Posterior cingulate gyrus (tissue), 11 donors: ENCODE measurements at places on chromosomes 5 and 9.

DNA sequence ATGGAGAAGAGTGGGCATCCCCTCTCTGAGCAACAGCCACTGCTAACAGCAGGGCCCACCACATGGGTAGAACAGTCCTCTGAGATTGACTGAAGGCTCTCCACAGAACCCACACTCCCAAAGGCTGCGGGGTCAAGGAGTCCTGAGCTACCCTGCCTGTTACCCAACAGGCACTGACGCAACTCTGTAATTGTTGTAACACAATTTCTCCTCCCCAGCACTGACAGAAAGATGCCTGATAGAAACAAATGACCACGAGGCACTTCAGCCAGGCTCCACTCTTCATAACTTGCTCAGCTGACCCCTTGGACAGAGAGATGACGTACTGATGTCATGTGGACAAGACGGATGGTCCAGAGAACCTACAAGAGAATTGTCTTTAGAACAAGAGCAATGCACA, 220.7 kb downstream of the SPOCK1 start:
- DNase-seq, result no peak

DNA sequence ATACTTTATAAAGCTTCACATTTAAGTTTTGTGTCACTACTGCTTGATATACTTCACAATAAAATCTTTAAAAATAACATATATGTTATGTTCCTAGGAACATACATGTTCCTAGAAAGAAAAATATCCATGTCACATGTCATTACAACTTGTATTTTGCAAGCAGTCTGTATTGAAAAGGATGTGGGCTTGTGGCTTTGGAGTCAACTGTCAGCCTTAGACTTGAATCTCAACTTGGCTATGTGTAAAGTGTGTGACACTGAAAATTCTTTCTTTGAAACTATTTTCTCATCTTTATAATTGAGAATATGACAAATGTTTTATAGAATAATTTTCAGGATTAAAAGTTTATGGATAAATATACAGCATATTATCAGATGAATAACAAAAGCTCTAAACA, 273.1 kb downstream of the KIAA0825 start:
- no peak for DNase-seq

- DNase-seq, result no peak
Measured at GRCh38 chr5:115501464-115502210, 42.9 kb downstream of the FEM1C start.

- DNase-seq, result peak; percentile 47
Measured at GRCh38 chr9:98726735-98727134, 18.0 kb upstream of the GABBR2 start.

GRCh38 chr9:23636199-23636598, 189.8 kb downstream of the ELAVL2 start:
- no peak for DNase-seq

- DNase-seq, result no peak
Measured at GRCh38 chr5:122458278-122458872, 146.3 kb downstream of the SNCAIP start.

DNA sequence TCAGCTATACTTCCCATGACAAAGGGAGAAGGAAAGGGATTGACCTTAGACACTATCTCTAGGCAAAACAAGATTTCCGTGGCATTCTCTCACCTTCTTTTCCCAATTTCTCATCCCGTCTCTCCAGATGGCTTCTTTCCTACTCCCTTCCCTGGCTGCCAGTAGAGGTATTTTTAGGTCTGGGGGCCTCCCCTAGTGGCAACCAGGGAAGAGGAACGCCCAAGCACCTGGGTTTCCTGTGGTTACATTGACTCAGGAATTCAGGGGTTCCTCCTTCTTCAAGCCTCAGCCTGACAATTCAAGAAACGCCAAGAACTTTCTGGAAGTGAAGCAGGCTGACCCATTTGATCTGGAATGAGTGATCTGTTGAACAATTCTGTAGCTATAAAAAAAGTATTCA, 111.5 kb upstream of the OSMR start:
- DNase-seq, result no peak

GRCh38 chr5:153081385-153081784, 409.1 kb upstream of the GRIA1 start:
- no peak for DNase-seq

- DNase-seq, result no peak
Measured at GRCh38 chr9:93686127-93686879, 109.9 kb downstream of the PHF2 start.

GRCh38 chr5:174759091-174759490, 34.7 kb downstream of the MSX2 start:
- DNase-seq, result no peak

DNA sequence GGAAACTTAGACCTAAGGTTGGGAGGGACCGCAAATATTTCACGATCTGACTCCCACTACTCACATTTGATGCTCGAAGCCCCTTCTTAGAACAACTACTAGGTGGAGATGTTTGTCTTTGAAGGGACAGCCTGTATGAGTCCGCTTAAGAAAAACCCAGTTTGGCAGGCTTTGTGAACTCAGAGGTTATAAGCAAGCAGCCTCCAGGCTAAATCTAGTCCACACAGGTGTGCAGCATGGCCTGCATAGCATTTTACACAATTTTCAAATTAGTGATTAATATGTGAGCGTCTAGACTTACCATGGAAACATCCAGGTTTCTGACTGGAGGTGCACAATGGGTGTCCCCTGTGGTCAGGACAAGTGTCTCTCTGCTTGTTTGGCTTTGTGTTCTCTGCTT, 127.1 kb downstream of the KIF4B start:
- DNase-seq, result no peak

DNA sequence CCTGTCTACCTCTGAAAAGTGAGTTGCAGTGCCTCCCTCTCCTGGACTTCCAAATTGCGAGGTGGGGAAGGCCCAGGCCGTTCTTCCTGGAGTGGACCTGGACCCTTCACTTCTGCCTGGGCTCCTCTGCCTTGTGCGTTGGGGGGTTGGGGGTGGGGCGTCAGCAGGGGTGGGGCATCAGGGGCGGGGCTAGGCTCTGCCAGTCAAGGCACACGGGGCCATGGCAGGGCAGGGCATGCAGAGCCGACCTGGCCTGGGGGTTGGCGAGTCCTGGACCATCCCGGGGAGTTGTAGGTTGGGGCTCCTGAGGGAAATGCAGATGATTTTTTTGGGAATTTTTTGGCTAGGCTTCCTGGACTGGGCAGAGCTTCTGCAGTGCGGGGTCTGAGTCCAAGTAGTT, 87.1 kb downstream of the EHMT1 start:
- no peak for DNase-seq

- no peak for DNase-seq
Measured at GRCh38 chr5:142527234-142527633, 158.7 kb downstream of the FGF1 start.

DNA sequence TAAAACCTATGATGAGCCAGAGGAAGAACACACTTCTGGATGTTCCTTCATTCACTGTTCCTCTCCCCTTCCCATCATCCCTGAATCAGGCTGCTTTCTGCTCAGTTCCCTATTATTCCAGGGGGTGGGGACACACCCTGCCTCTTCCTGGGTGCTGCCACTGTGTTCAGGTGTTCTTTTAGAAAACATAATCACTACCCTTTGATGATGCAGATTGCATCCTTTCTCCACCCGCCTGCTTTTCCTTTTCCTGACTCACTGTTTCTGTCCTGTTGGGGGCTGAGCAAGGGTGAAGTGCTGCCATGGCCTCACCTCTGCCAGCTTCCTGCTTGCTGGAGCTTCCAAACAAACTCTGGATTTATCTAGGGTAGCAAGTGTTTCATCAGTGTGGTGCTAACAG, 331.9 kb upstream of the GRIA1 start:
- DNase-seq, result no peak

DNA sequence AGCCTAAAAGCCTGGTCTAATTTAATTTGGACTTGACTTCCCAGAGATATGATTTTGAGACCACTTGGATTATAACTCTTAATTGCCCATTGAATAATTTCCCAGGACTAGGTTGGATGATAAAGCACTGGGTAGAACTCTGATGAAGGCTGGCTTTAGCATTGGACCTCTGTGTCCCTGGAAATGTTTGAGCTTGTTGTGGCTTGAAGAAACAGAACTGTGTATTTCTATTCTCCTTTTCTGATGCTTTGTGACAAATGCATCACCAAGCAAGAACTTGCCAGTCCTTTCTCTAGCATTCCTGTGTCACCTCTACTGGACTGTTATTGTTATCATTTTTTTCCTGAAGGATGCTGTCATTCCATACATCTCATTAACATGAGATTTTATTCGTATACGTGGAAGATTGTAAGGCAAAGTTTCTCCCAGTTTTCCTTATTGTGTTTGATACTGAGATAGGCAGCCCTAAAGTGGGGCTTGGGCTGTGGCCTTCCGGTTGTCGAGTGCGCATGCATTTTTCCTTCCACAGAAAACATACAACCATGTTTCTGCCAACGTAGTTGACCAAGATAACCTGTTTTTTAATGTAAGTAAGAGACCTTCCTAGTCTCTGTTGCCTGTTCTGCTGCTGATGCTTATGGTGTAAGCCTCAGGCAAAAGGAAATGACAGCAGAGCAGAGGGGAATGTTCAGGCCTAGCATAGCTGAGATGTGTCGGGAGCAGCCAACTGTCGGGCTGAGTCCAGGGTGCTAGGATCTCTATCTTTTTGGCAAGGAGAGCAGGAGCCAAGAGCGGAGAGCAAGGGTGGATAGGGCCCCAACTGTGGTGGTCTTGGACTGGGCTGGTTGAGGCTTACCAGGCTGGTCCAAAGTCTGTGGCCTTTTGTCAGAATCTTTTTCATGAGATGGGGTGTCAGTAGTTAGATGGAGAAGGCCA, 2.3 kb downstream of the NTRK2 start:
- DNase-seq, result peak; percentile 24

- no peak for DNase-seq
Measured at GRCh38 chr5:151405334-151406160, 41.9 kb upstream of the SLC36A1 start.

- DNase-seq, result no peak
Measured at GRCh38 chr5:166431456-166431855, 1860.0 kb upstream of the WWC1 start.

DNA sequence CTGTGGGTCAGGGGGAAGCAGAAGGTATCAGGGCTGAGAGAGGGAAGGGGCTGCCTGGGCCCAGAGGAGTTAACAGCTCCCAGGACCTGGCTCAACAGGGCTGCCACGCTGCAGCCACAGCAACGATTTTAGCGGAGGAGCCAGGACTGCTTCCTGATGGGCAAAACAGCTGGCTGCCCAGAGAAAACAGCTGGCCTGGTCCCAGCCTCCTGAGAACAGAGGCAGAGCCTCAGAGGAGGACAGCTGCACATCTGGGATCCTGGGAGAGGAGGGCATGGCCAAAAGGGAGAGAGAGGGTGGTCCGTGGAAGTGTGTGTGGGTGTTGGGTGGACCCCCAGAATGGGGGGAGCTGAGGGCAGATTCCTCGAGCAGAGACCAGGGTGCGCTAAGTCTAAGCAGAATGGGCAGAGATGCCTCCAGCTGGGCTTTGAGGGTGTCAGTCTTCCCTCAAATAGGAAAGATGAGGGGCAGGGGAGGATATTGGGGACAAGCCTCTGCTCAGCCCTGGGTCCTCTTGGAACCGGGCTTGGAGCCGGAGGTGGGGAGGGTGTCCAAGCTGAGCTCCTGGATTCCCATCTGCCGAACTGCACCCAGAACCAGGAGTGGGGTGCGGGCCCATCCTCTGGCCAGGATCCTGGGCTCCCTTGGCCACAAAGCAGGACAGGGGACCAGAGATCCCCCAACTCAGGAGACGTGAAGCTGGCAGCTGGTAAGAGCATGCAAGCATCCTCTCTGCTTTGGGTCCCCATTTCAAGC, 9.1 kb upstream of the CERCAM start:
- DNase-seq, result no peak

GRCh38 chr9:81427870-81428269, 261.5 kb downstream of the TLE1 start:
- DNase-seq, result no peak

DNA sequence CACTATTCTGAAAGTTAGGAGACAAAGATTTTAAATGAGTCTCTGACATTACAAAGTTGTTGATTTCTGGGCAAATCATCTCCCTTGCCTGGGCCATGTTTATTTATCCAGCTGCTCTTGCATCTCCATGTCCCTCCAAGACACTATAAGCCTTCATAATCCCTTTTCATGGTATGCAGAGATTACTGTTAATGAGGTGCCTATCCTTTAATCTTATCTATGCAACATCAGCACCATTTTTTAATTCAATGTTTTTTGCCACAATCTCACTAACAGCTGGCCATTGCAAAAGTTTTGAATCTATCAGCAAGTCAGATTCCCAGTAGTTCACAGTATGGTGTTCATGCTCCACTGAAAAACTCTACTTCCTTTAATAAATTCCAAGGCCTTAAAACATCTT, 108.5 kb upstream of the PTPRD start:
- DNase-seq, result no peak

DNA sequence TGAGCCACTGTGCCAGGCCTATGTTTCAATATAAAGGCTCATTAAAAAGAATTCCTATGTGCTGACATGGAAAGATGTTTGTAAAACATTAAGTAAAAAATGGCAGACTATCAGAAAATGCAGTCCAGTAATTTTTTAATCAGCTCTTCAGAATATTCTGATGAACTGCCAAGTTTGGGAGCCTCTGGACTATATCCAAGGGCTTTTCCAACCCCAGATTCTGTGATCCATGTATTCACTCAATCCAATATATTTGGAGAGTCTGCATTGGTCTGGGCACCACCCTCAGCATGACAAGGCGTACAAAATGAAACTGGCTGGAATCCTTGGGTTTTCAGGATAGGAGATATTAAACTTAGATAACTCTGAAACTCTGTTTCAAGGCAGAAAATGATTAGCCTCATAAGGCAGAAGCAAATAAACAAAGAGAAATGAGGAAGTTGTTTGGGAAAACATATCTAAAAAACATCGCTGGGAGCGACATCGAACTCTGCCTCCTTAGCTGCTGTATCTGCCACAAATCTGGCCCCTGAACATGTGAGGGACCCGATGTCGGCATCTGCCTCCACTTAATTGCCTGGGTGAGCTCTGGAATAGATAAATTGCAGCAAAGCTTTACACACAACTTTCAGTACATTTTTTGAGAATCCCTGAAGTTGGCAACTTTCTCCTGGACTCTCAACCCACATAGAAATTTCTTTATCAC, 14.4 kb downstream of the PDE6A start:
- DNase-seq, result no peak

DNA sequence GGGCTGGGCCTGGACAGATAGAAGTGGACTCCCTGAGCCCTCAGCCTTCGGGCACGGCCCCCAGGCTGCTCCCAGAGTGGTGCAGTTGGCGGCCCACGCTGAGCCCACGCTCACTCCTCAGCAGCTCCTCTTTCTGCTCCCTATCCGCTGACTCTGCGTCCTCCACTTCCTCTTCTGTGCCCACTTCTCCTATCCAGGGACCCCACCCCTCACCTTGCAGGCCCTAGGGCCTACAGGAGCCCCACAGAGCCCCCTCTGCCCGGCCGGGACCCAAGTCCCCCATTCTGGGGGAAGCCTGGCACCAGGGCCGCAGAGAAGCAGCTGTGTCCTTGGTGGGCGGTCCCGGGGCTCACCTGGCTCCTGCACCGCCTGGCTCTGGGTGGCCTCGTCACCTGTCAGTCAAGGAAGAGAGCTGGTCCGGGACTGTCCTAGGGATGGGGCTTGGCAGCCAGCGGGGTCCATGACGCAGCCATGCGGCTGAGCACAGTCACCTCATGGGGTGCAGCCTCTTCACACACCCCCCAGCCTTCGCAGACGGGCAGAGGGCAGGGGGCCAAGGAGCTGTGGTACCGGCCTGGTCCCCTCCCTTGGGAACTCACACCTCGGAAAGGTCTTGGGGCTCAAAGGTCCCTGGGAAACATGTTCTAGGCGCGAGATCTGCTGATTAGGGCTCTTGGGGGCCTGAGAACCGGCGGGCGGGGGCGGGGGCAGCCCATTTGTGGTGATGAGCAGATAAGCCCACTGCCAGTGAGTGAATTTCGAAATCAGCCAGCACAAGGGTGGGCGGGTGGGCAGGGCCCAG, 5.4 kb upstream of the NRARP start:
- no peak for DNase-seq

- DNase-seq, result no peak
Measured at GRCh38 chr9:114856942-114857315, 51.1 kb upstream of the TNFSF15 start.
